GM10248 (cell line): ENCODE measurements at places on chromosomes 3 and 15.

DNA sequence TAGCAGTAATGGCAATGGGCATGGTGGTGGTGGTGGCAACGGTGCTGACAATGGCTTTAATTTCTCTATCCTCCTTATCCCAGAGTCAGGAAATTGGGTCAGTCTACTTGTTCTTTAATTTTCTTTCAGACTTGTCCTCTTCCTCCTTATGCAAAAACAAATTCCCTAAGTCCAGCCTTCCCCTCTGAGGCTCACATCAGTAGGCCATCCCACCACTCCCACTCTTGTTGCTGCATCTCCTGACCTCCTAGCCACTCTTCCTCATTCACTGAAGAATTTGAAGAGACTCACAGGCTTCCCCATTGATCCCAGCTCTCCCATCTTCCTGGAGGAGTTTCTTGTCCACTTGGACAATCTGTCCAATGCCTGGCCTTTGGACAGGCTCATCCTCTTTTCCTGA, 19.9 kb downstream of the DNAJB8 start:
- DNase-seq = no peak

DNA sequence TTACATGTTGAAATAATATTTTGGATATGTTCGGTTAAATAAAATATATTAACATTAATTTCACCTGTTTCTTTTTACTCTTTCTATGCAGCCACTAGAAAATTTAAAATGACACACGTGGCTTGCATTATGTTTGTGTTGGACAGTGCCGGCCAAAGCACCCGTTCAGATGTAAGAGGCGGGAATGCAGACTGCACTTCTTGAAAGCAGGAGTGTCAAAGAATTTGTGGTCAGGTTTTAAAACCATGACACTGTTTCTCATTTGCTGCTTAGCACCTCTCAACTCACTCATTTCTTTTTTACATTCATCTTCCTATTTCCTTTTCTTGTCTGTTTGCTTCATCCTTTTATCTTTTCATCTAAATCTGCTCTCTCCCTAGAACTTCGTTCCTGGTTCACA, 35.3 kb upstream of the MINAR1 start:
- DNase-seq = no peak

DNA sequence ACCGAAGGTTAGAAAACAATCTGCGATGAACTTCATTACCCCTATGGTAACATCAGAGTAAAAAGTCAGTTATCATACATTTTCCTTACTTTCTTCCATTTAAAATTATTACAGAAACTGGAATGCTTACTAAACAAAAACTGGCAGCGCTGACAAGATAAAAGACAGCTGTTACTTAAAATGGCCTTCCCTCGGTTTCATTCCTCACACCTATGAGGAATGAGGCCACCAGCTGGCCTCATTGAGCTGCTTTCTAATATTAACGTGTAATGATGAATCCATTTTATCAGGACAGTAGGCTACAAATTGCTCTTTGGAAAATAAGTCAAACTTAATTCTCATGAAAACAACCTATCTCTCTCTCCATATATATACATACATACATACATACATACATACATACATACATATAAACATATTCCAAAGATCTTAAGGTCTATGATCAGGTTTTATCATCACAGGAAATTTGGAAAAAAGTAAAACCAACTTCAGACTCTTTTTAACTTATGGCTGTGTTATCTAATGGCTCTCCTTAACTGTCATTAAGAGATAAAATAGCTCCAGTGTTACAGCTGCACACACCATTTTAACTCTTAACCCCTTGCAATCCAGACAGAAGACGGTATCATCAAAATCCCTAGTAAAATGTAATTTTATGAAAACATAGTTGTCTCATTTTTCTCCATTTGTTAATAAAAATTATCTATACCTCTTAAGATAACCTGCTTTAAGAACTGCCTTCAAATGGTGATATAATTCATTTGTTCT, 5.2 kb downstream of the CCNL1 start:
- DNase-seq = no peak

DNA sequence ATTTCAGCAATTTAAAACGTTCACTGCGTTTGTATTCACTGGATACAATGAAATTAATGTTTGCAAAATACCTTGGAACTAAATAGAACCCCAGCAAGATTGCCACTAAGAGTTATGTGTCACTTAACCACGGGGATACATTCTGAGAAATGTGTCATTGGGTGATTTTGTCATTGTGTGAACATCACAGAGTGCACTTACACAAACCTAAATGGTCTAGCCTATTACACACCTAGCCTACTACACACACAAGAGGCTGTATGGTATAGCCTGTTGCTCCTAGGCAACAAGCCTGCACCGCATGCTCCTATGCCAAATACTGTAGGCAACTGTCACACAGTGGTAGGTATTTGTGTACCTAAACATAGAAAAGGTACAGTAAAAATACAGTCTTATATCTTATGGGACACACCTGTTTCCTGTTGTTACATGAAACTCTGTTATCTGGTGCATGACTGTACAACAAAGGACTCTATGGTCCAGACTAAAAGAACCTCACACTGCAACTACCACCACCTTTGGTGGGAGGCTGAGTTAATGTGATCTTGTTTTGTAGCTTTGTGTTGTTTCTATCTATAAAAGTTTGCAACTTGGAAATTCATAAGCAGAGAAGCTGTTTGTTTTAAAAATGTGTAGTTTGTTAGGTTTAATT, 92.2 kb upstream of the NTRK3 start:
- DNase-seq = no peak

DNA sequence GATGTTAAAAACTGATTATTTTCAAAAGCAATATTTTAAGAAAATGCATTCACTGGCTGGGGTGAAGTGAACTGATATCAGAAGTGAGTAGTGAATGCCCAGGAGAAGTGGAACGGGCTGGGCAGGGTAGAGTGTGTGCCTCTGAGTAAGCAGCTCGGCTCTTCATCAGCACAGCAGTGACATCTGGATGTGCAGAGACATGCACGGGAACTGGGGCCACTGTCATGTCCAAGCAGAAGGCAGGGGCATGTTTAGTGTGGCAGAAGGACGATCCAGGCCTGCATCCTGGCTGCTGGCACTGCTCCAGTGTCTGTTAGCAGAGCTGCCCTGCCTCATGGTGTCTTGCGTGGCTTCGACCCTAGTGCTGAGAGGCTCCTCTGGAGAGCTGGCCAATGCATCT, 305.6 kb upstream of the LRRFIP2 start:
- DNase-seq = no peak

DNA sequence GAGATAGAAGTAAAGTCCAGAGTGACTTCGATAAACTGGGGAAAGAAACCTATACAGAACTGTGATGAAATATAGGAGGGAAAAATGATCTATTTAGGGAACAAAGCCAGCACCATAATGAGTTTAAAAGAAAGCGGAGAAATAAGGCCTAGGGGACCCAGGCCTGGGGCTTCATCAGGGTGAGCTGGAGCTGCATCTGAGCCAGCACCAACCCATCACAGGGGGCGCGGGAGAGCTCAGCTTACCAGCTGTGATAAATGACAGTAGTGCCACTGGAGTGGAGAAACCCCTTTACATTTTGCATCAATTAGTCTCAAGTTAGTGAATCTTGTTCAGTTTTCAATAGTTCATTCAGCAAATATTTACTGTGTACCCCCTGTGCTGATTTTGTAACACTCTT, 21.3 kb downstream of the PODXL2 start:
- DNase-seq = no peak

GRCh38 chr15:58574631-58575030, 142.8 kb downstream of the LIPC start:
- no peak for DNase-seq

- DNase-seq = no peak
Observed at GRCh38 chr3:45170096-45170495, 23.9 kb upstream of the CDCP1 start.

GRCh38 chr3:59456852-59457485, 407.1 kb upstream of the CFAP20DC start:
- peak; percentile 35 for DNase-seq

DNA sequence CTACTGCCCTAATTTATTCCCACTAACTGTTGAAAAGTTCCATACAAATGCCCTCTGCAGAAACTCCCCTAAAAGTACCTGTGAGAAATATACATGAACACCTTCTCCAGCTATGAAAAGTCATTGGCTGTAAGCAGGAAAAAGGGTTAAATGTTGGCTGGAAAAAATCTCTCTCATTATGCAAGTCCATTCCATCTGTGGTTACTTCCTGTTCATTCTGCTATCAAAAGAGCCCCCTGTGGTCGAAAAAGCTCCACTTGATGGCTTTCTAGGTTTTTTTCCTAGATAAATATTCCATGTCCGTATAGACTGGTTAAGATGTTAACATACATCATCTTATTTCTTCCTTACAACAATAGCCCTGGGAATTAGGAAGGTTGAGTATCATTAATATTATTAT, 56.2 kb upstream of the AKAP13 start:
- no peak for DNase-seq

DNA sequence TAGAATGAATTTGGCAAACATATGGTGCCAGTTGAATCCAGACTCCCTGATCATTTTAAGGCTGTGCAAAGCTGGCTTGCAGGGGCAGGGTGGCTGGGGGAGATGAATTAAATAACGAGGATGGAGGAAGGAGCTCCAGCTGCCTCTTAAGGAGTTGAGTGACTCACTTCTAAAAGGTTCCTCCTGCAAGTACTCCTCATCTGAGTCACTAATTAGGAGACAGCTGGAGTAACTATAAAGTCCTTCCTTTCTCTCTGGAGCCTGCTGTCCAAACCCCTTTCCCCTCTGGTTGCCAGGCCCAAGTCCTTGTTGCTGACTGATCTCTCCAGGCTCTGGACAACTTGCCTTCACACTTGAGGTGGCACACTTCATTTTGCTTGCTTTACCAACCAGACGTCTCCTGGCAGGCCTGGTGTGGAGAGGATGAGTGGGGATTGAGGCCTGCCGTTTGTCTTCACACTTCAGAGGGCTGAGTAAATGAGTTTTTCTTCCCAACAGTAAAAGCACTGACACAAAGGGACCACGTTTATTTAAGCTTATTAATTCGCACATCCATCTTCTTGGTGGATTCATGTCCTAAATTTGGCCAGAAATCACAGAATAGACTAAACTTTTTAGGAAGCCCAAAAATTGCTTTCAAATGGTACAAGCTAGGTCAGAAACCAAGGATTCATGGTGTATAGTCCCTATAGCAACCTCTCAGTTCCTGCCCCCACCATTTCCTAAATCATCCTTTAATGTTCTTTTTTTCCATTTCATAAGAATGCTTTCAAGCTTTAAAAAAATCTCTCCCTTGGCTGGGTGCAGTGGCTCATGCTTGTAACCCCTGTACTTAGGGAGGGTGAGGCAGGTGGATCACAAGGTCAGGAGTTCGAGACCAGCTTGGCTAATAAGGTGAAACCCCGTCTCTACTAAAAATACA, 90.5 kb upstream of the MYRIP start:
- no peak for DNase-seq

- DNase-seq = no peak
Observed at GRCh38 chr3:112767777-112768176, 78.9 kb downstream of the CD200R1L start.

DNA sequence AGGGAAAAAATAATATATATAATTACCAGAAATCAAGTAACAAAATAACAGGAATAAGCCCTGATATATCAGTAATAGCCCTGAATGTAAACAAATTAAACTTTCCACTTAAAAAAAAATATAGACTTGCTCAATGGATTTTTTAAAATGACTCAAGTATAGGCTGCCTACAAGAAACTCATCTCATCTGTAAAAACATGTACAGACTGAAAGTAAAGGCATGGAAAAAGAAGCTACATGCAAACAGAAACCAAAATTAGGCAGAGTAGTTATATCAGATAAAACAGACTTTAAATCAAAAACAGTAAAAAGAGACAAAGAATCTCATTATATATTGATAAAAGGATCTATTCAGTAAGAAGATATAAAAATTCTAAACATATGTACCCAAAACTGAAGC, 82.4 kb upstream of the STT3B start:
- DNase-seq = no peak

DNA sequence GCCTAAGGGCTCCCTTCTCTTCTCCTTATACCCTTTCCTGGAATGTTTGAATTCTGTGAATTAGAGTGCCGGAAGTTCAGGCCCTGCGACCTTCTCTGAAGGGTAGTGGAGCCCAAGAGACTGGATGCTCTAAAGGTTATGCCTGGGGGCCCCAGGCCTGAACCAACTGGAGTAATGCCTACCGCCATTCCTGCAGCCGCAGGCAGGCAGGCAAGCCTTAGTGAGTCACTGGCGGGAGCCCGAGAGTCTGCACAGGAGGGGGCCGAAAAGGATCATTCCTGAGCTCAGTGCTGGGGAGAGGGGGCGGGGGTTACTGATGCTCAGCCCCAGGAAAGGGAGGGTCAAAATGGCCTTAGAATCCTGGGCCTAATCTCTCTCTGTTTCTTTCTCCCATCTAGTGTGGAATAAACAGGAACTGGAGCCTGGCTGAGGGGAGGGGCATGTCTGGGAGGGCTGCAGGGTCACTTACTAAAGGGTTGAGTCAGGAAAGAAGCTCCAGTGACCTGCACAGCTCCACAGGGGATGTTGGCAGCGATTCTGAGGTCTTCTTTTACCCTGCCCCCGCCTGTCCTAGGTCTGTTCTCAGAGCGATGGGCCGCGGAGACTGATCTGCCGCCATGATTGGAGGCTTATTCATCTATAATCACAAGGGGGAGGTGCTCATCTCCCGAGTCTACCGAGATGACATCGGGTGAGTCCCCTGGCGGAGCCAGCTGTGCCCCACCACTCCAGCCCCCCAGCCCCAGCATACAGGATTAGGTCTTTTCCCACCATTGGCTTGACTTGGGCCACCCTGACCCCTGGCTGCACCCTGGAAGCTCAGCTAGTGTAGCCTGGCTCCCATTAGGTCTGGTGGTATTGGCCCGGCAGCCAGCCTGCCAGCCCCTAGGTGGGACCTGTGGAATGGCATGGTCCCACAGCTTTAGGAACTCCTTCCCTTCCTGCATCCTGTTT, 2.0 kb downstream of the AP2M1 start:
- no peak for DNase-seq

DNA sequence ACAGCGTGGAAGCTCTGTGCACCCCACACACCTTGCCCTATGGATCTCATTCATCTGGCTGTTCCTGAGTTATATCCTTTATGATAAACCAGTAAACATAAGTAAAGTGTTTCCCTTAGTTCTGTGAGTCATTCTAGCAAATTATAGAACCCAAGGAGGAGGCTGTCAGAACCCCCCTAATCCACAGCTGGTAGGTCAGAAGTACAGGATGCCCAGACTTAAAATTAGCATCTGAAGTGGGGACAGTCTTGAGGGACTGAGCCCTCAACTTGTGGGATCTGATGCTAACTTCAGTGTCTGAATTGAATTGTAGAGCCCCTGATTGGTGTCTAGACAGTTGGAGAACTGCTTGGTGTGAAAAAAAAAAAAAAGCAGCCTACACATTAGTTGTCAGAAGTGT, 75.1 kb downstream of the B3GNT5 start:
- DNase-seq = no peak

GRCh38 chr15:44340410-44340809, 51.9 kb downstream of the GOLM2 start:
- DNase-seq = no peak
